ENCODE measurements at places on chromosomes 6 and 20. TPM values are rescaled to one million over a fixed set of nuclear protein-coding genes. Genes with fewer than 3 reads are reported as not detected.

FAM162B gene
- 0.08 TPM for total RNA-seq

MUCL3 gene
- total RNA-seq = not detected

FIG4 gene
- 12.4 TPM for total RNA-seq

DEFB113 gene
- total RNA-seq = not detected

PKIB gene
- 1.1 TPM for total RNA-seq

KIF6 gene
- 0.16 TPM for total RNA-seq

LY6G6D gene
- not detected for total RNA-seq

TFAP2B gene
- total RNA-seq = 0.70 TPM

ZNF165 gene
- 4.7 TPM for total RNA-seq

KHDC1 gene
- 2.2 TPM for total RNA-seq

ESR1 gene
- total RNA-seq = 0.49 TPM

RBM24 gene
- 0.78 TPM for total RNA-seq
